ENCODE measurements at places on chromosomes 5 and 9. TPM values are rescaled to one million over a fixed set of nuclear protein-coding genes. Genes with fewer than 3 reads are reported as not detected.

CMYA5 gene
- 5.9 TPM for polyA plus RNA-seq

ORM2 gene
- 0.46 TPM for polyA plus RNA-seq

SLC44A1 gene
- 69.0 TPM for polyA plus RNA-seq

CDKN2B gene
- polyA plus RNA-seq, result 0.15 TPM

GRCh38 chr9:107782381-107782780 is 292.8 kb upstream of the KLF4 start:
- no peak for DNase-seq
- H3K4me3 ChIP-seq, result no peak overlapping the region
- no peak overlapping the region for H3K27ac ChIP-seq
- no peaks in the 10 kb centered on the region for H3K36me3 ChIP-seq
- H3K4me1 ChIP-seq, result peaks cover 26% of the 10 kb centered on the region
- no peaks in the 10 kb centered on the region for H3K27me3 ChIP-seq

DNA sequence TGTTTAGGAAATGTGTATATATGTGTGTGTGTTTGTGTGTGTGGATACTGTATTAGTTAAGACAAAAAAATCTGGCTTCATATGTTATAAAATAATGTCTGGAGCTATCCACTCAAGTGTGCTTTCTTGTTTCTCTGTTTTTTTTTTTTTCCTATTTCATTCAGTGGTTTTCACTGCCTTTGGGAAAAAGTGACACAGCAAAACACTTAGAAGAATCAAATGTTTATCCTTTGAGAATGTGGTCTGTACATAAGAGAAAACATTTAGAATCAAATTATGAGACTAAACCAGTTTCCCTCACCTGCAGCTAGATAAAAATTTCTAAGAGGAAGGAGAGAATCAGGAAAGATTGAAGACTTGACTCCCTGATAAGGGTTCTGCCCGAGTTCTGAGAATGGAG is 8.1 kb downstream of the TMC1 start:
- no peaks in the 10 kb centered on the region for H3K27me3 ChIP-seq
- no peak overlapping the region for H3K27ac ChIP-seq
- H3K4me1 ChIP-seq, result peaks cover 30% of the 10 kb centered on the region
- H3K4me3 ChIP-seq, result no peak overlapping the region

- no peak overlapping the region for H3K4me3 ChIP-seq
- H3K36me3 ChIP-seq, result no peaks in the 10 kb centered on the region
- peak; percentile 68 for DNase-seq
- no peaks in the 10 kb centered on the region for H3K4me1 ChIP-seq
These were observed 2124.9 kb downstream of the MAT2B start for GRCh38 chr5:165630261-165630778.

DNA sequence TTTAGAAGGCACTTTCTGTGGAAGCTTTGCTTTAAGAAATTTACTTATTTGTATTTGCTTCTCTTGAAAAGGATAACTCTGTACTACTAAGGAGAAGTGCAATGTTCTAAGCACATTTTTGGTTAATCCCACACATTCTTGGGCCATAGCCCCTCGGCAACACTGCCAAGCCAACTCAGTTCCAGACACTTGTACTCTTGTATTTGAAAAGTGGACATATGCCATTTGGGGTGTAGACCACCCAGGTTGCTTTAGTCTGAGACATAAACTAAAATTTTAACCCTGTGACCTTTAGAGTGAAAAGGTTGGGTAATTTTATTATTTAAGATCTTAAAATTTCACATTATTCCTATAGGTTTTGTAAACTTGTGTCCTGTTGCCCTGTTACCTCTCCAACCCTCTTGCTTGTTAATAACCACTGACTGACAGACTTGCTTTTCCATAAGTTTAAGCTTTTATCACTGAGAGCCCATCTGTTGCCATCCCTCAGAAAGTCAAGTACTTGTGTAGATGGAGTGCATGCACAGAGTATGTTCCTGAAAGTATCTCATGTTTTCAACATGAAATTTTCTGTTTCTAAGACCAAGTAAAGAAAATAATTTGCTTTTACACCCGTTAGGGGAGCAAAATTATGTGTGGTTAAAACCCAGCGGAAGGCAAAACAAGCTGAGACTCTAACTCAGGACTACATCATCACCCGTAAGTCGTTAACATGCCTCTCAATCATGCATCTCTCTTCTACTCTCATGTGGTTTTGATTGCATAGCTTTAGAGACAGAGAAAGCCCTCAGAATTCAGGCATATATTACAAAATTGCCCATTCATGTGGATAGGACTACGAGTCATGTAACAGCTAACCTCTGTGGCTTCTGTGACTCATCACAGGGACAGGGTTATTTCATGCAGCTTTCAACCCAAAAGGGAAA is 117.3 kb downstream of the GDNF start:
- H3K4me3 ChIP-seq, result no peak overlapping the region
- no peaks in the 10 kb centered on the region for H3K27me3 ChIP-seq
- DNase-seq, result no peak
- H3K4me1 ChIP-seq, result peaks cover 12% of the 10 kb centered on the region

GRCh38 chr5:6573651-6574101 is 59.2 kb downstream of the NSUN2 start:
- no peak overlapping the region for H3K27ac ChIP-seq
- DNase-seq, result no peak
- H3K4me1 ChIP-seq, result no peaks in the 10 kb centered on the region
- H3K27me3 ChIP-seq, result peaks cover 34% of the 10 kb centered on the region

DNA sequence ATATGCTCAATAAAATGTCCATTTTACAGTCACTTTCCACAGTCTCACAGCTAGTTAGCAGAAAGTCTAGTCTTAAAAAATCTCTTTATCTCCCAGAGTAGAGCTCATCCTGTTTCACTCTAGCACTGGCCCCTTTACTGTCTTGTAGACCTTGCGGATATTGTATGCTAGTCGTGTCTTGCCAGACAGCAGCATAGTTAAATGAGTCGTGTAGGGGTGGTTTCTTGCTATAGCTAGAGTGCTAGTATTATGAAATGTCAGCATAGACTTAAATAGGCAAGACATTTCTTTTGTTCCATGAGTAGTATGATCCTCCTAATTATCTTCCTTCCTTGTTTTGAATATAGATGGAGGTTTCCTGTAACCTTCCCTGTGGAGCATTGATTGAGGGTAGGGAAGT is 77.4 kb downstream of the C7 start:
- no peaks in the 10 kb centered on the region for H3K36me3 ChIP-seq
- no peak overlapping the region for H3K4me3 ChIP-seq
- H3K27ac ChIP-seq, result no peak overlapping the region
- H3K27me3 ChIP-seq, result no peaks in the 10 kb centered on the region
- no peaks in the 10 kb centered on the region for H3K4me1 ChIP-seq
- DNase-seq, result no peak

GRCh38 chr9:137621131-137621757 is 2.4 kb downstream of the EHMT1 start:
- DNase-seq, result peak; percentile 3
- no peaks in the 10 kb centered on the region for H3K36me3 ChIP-seq
- peaks cover 22% of the 10 kb centered on the region for H3K4me1 ChIP-seq
- no peaks in the 10 kb centered on the region for H3K27me3 ChIP-seq

DNA sequence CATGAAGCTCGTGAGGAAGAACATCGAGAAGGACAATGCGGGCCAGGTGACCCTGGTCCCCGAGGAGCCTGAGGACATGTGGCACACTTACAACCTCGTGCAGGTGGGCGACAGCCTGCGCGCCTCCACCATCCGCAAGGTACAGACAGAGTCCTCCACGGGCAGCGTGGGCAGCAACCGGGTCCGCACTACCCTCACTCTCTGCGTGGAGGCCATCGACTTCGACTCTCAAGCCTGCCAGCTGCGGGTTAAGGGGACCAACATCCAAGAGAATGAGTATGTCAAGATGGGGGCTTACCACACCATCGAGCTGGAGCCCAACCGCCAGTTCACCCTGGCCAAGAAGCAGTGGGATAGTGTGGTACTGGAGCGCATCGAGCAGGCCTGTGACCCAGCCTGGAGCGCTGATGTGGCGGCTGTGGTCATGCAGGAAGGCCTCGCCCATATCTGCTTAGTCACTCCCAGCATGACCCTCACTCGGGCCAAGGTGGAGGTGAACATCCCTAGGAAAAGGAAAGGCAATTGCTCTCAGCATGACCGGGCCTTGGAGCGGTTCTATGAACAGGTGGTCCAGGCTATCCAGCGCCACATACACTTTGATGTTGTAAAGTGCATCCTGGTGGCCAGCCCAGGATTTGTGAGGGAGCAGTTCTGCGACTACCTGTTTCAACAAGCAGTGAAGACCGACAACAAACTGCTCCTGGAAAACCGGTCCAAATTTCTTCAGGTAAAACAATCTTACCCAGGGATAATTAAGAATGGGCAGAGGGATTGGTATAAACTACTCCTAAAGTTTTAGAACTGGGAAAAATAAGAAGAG is 12.9 kb downstream of the ITGA1 start:
- peak overlapping the region; percentile 97 for H3K27ac ChIP-seq

- H3K27me3 ChIP-seq, result no peaks in the 10 kb centered on the region
- H3K4me1 ChIP-seq, result no peaks in the 10 kb centered on the region
- H3K36me3 ChIP-seq, result peaks cover 89% of the 10 kb centered on the region
- no peak overlapping the region for H3K4me3 ChIP-seq
- no peak for DNase-seq
These were observed 70.5 kb downstream of the ERMP1 start for GRCh38 chr9:5762421-5762820.

- no peak for DNase-seq
- peaks cover 4% of the 10 kb centered on the region for H3K27me3 ChIP-seq
- no peaks in the 10 kb centered on the region for H3K36me3 ChIP-seq
These were observed 143.4 kb downstream of the MACROH2A1 start for GRCh38 chr5:135255461-135256178.

DNA sequence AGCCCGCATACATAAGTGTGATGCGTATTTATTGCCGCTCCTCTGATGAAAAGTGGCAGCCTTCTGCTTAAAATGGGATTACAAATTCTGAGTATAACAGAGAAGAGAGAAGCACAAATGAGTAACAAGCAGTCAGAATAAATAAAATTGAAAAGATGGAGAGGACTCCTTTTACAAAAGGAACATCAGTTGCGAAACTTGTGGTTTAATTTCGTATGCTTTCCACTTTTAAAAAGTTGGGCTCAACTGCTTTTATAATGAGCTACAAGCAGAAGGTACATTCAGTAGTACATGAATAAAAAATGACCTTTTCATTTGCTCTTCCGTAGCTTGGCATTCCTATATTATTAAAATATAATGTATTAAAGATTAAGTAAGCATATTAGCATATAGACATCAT is 320.0 kb downstream of the FBXL17 start:
- DNase-seq, result no peak
- H3K4me3 ChIP-seq, result no peak overlapping the region
- no peaks in the 10 kb centered on the region for H3K36me3 ChIP-seq
- H3K27me3 ChIP-seq, result no peaks in the 10 kb centered on the region
- no peaks in the 10 kb centered on the region for H3K4me1 ChIP-seq

DNA sequence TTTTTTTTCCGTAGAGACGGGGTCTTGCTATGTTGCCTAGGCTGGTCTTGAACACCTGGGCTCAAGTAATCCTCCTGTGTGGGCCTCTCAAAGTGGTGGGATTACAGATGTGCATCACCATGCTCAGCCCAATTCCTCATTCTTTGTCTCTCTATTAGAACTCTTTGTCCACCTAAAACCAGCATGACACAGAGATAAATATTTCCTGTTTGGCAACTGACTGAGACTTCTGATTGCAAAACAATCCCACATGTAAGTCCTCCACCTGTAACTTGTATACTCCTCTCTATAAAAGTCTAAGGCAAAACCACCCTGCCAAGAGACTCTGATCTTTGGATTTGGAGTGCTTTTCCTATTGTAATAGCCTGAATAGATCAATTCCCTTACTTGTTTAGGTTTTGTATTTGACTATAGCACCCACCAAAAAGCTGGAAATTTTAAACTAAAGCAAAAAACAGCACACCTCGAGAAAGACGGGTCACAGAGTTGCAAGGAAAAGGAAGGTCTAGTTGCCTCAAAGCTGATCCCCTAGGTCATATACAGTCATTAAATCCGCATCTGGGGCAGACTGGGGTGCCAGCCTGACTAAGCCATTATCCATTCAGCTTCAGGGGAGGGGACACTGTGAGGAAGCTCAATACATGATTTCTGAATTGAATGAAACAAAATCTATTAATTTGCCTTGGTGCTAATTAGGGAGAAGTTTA is 13.5 kb upstream of the KIF27 start:
- no peak overlapping the region for H3K4me3 ChIP-seq
- H3K36me3 ChIP-seq, result no peaks in the 10 kb centered on the region
- no peak overlapping the region for H3K27ac ChIP-seq

DNA sequence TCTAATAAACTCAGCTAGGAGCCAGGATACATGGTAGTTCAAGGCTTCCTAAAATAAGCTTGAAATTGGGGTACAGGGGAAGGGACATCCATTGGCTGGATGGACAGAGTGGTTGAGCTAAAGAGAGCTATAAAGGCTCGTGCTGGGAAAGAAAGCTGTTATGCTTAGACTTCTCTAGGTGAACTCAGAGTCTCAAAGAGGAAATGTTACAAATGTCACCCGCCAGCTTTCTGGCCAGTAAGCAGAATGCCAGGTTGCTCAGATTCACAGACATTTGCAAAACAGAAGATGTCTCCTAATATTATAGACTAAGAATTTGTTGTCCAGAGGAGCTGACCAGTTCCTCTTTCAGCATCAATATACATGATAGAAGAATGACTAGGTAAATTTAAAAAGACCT is 30.6 kb downstream of the STOM start:
- no peak overlapping the region for H3K4me3 ChIP-seq
- H3K36me3 ChIP-seq, result peaks cover 99% of the 10 kb centered on the region
- H3K27ac ChIP-seq, result peak overlapping the region; percentile 43
- H3K27me3 ChIP-seq, result no peaks in the 10 kb centered on the region

DNA sequence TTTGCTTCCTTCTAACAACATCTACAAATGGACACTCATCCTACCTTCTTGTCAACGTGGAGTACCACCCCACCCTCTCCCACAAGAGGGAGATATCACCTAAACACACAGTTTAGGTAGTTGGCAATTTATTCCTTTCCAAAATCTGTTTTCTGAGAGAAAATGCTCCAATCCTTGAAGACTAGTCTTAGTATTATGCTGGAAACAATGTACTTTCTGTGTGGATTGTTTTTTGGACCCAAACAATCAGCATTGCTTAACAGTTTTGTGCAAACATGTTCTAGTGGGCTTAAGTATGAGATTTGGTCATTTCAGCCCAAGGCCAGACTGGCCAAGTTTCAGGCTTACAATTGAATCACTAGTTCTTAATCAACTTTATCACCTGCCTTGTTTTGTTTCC is 359.1 kb downstream of the ARHGEF28 start:
- DNase-seq, result no peak
- no peaks in the 10 kb centered on the region for H3K36me3 ChIP-seq
- H3K4me1 ChIP-seq, result no peaks in the 10 kb centered on the region
- no peak overlapping the region for H3K27ac ChIP-seq

DNA sequence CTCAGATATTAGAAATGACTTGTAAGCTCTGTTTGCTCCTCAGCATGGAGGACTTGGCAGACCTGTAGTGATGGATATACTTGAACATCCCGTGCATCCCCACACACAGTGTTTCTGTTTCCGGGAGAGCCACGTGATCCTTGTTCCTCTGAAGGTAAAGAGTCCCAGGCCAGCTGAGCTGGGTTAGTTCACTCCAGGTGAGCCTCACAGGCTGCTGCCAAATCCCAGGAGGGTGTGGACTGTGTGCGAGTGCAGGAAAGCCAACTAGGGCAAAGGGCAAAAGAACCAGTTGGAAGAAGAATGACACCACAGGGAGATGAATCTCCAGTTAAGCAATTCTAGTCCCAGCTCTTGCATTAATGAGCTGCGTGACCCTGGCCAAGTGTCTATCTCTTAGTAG is 10.4 kb upstream of the TOMM5 start:
- H3K36me3 ChIP-seq, result no peaks in the 10 kb centered on the region
- no peaks in the 10 kb centered on the region for H3K4me1 ChIP-seq
- peak; percentile 35 for DNase-seq
- no peak overlapping the region for H3K4me3 ChIP-seq
